ENCODE measurements at places on chromosomes 6 and 20. TPM values are rescaled to one million over a fixed set of nuclear protein-coding genes. Genes with fewer than 3 reads are reported as not detected.

KCNK5 gene
- polyA plus RNA-seq, result not detected

TCP1 gene
- 149 TPM for polyA plus RNA-seq

C6orf52 gene
- polyA plus RNA-seq, result 11.5 TPM

TMEM74B gene
- 1.9 TPM for polyA plus RNA-seq

Data from Purkinje cell (primary cell).